T-helper 17 cell (primary cell): ENCODE measurements at places on chromosomes 12 and 14.
A peak's percentile ranks its signal among the peaks of the same experiment; 100 is the strongest.

GRCh38 chr14:106585692-106586091 lies 1059.3 kb downstream of the TMEM121 start:
- no peak for DNase-seq

GRCh38 chr14:70027785-70028428 lies 148.7 kb downstream of the SMOC1 start:
- DNase-seq = peak; percentile 17

- DNase-seq = no peak
These were observed 16.9 kb downstream of the PPP4R3A start for GRCh38 chr14:91493169-91493568.

- no peak for DNase-seq
These were observed 18.8 kb downstream of the SLC25A29 start for GRCh38 chr14:100287202-100287997.
